Stimulated activated CD8-positive, alpha-beta memory T cell treated with anti-CD3 and anti-CD28 coated beads, Interleukin-4, amount 100 ng/mL, for 4 hours (primary cell): ENCODE measurements at places on chromosomes 6 and 20.

- DNase-seq, result peak; percentile 61
These were observed 15.1 kb downstream of the HMGN4 start for GRCh38 chr6:26553264-26553634.

GRCh38 chr6:118761645-118762044, 110.3 kb upstream of the CEP85L start:
- DNase-seq, result no peak

- no peak for DNase-seq
These were observed 151.0 kb upstream of the INSM1 start for GRCh38 chr20:20216941-20217340.

DNA sequence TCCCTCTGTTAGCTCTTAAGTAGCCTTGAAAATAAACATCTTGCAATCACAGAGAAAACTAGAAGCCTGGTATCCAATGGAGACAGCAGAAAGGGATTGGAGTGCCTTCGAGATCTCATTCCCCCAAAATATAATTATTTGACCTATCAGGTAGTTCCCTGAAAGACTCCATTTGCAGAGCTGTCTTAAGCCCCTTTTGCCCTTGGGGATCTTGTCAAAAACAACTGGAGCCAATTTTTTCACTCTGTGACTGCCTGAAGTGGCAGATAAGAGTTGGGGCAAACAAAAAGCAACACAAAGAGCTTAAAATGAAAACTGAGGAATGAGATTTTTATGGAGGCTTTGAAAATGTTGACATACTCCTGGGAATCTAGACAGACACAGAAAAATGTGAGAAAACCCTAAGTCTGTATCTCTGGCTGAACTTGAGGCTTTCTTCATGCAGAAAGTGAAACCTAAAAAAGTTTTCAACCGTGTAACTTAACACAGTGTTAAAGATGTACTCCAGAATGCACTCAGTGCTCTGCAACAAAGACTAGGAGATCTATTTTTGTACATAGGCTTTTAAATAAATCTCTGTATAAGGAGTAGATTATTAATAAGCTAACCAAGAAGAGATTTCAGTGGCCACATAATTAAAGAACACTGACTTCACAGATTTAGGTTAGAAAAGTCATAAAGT, 971.1 kb upstream of the MAN1A1 start:
- DNase-seq, result no peak

DNA sequence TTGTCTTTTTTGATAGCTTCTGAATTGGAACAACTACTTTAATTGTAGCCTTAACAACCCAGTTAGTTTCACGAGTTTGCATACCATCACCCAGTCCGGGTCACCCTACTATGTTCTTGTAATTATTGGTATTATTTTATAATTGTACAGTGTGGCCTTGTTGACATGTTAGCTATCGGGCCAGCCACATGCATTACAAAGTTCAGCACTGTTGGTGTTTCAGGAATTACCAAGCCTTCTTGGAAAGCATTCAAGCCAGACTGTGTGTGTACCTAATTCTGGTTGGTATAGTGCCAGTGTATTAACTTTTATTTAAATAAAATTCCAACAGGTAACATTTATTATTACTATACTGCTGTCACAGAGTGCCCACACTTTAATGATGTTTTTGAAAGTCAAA, 150.9 kb downstream of the JARID2 start:
- no peak for DNase-seq

- DNase-seq, result no peak
These were observed 108.4 kb upstream of the SIM1 start for GRCh38 chr6:100573166-100573565.

- no peak for DNase-seq
These were observed 123.9 kb downstream of the SNX5 start for GRCh38 chr20:17844549-17845298.

GRCh38 chr20:62339647-62340062, 27.5 kb downstream of the LAMA5 start:
- no peak for DNase-seq

DNA sequence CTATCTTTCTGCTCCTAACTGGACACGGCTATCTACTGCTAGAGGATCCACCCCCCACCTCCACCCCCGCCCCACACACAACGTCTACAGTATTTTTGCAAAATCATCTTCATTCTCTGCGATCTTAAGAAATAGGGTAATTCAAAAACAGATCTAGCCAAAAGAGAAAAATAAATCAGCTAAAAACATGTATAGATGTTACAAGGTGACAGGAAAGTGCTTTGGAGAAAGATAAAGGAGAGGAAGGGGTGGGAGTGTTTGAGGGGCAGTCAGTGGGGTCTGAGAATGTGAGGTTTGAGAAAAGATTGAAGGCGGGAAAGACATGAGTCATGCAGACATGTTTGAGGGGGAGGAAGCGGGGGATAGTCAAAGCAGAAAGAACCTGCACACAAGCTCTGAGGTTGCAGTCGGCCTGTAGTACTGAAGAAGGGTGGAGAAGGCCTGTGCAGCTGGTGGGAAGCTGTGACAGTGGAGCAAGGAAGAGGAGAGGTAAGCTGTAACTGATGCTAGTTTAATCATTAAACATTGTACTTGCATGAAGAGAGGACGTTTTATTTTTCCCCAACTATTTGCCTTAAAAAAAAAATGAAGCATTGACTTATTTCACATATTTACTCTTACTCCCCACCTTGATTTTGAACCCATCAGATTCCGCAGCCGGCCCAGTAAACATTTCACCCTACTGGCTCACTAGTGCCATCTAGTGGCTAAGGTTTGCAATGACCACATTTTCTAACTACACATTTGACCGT, 332.6 kb downstream of the ADGRB3 start:
- DNase-seq, result no peak

DNA sequence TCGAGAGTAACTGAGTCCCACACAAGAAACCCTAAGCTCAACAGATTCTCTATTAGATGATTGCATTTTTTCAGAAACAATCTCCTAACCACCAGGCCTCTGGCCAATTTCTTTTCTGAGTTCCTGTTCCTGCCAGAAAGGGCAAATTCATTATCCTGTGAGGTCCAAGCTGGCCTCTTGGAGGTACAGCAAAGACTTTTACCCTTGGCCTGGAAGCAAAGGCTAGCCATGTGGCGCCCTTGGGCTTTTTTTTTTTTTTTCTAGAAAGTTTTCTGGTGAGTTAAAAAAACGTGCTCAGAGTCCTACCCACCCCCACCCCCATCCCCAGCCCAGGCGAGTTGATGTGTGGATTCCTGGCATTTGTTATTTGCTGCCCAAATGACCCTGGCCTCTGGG, 59.0 kb upstream of the EEF1A1 start:
- DNase-seq, result no peak

DNA sequence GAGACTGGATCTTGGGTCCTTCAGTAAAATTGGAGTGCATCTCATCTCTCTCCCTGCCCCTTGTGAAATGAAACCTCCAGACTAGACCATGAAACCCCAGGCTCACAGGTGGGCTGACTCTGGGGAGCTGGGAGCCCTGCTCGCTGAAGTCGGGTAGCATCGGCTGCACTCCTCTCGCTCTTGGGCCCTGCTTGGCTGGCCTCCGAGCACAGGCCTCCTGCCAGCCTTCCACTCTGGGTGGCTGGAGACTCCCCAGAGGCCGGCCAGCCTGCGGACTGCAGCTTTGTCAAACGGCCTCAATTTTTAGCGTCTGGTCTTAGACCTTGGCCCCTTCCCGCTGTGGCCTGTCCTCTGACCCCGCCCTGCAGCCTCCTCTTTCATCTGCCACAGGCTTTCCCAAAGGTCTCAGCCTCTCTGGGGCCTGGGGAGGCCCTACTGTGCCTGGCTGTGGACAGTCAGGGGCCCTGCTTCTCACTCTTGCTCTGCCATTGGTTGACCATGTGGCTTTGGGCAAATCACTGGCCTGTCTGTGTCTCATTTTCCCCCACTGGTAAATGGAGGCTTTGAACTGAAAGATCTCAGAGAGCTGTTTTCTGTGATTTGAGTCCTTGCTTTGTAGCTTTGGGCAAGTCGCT, 45.1 kb downstream of the SRC start:
- DNase-seq, result no peak

DNA sequence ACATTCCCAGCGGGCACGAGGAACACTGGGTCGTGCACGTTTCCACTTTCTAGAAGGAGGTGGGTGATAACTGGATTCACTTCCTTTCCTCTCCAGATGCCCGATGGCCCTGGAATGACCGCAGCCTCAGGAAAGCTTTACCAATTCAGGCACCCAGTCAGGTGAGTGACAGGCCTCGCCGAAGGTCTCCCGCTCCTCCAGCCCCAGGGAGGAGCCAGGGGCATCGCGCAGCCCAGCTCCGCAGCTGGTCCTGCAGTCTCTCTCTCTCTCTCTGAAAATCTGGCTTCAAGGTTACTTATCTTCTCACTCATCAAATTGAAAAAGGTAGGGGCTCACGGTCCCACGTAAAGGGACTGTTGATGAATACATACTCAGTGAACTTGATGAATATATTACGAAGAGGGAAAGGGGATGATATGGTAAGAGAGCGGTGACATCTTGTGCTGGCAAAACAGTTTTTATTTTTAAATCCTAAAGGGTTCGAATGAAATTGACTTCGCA, 891 bp downstream of the RIPPLY2 start:
- DNase-seq, result no peak

- DNase-seq, result no peak
These were observed 29.3 kb upstream of the RALY start for GRCh38 chr20:33964441-33964840.

GRCh38 chr6:125748406-125749172, 843 bp upstream of the HEY2 start:
- no peak for DNase-seq

DNA sequence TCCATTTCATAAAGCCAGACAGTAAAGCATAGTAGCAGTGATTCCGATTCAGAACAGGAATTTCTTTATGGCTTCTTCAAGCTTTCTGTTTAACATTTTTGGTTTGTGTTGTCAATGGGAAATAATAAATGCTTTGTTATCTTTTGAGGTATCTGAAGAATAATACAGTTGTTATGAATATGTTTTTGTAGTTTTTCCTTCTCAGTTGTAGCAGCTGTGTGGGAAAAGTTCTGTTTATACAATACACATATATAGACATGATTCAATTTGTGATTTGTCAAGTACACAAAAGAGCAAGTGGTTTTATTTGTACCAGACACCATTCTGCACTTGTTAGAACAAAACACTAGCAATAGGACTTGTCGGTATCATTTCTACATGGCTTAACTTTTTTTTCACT, 96.6 kb downstream of the CDYL start:
- no peak for DNase-seq

GRCh38 chr6:123564361-123564760, 72.4 kb downstream of the TRDN start:
- DNase-seq, result no peak

DNA sequence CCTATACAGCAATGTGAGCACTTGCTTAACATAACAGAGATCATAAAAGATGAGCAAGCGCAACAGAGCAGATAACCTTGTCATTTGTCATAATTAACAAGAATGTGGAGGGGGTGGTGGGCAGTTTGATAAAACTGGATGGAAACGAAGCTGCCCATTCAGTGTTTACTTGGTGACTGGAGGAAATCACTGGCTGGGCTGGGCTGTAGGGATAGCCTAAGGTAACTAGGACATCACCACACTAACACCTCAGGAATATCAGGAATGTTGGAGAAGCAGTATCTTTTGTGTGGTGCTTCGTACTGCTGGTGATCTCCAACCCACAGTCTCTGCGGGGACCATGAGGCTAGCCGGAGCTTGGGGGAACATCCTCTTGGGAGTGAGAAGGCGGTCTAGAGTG, 218.4 kb downstream of the HIVEP2 start:
- DNase-seq, result no peak

DNA sequence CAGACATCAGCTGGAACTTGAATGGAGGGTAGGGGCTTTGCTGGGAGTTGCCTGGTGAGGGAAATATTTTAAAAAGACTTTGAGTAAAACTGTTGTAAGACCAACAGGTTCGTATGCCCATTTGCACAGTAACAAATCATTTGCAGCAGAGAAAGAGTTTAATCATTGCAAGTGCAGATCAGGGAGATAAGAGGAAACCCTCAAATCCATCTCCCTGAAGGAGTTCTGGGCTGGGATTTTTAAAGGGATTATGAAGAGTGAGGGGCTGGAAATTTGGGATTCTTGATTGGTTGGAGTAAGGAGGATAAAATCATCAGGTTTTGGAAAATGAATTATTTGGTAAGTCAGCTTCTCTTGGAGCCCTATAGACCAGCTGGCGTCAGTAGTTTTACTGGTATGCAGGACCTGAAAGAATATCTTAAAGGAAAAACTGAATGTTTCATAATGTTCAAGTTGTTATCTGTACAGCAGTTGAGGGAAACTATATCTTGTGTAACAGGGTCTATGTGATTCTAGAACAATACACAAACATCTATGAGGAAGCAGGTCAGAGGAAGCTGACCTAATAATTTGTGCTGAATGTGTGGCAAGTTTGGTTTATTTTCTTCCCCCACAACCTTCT, 295.5 kb downstream of the PLCB1 start:
- DNase-seq, result no peak
